GM20000 (cell line): ENCODE measurements at places on chromosomes 5 and 9.

DNA sequence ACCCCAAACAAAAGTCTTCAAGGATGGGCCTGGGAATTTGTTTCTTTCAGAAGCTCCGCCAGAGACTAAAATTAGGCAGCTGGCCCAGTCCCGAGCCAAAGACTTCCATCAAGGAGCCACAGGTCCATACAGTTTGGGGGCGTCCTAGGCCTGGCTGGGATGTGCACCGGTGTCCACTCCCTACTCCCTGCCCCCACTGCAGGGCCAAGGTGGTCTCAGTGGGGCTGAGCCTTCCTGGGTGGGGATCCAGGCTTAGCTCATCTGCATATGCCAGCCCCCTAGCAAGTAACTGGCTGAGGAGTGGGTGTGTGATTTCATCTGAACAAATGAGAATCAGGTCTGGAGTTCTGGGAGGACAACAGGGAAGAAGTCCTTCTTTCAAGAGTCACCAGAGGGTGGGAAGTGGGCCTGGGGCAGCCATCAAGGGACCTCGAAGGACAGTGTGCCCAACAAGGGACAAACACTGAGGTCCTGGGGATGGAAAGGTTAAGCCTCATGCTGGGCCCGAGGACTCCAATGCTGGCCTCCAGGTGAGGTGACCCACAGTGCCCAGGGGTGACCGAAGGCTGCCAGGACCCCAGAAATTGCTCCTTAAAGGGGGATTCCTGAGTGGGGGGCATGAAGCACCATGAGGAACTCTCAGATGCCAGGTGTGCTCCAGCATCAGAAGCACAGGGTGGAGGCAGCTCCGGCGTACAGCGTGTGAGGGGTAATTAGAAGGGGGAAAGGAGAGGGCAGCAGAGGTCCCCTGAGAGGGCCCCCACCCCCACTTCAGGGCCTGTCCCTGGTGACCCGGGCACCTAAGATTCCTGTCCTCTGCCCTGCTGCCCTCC lies 91.3 kb downstream of the ZNF354C start:
- no peak for DNase-seq

GRCh38 chr9:93091453-93092081 lies 4.5 kb upstream of the CARD19 start:
- DNase-seq = peak; percentile 44

- DNase-seq = no peak
These were observed 35.7 kb downstream of the EXD3 start for GRCh38 chr9:137387114-137387890.

DNA sequence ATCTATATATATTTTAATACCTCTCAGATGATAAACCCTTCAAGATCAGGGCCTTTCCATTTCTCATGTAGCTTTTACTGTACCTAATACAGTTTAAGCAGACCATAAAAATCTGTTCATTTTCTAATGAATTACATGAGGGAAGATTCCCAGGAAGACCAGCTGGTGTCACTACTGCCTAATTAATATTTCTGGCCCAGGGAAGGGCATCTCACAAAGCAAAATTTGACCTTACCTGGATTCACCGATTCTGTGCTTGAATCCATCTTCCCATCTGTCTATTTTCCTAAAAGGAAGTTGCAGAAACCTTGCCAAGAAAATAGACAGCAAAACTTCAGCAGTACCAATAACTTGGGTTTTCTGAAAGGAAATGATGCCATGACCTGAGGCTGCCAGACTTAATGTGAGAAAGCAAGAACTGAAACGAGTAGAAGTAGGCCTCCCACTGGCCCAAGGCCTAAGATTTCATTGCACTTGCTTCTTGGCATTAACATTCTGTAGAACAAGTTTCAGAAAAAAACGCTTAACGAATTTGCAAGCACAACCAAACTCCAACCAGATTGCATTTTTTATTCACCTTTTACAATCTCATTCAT lies 83.0 kb upstream of the GLIS3 start:
- DNase-seq = peak; percentile 40

- peak; percentile 32 for DNase-seq
These were observed 35.2 kb upstream of the PLEKHG4B start for GRCh38 chr5:56561-57290.

DNA sequence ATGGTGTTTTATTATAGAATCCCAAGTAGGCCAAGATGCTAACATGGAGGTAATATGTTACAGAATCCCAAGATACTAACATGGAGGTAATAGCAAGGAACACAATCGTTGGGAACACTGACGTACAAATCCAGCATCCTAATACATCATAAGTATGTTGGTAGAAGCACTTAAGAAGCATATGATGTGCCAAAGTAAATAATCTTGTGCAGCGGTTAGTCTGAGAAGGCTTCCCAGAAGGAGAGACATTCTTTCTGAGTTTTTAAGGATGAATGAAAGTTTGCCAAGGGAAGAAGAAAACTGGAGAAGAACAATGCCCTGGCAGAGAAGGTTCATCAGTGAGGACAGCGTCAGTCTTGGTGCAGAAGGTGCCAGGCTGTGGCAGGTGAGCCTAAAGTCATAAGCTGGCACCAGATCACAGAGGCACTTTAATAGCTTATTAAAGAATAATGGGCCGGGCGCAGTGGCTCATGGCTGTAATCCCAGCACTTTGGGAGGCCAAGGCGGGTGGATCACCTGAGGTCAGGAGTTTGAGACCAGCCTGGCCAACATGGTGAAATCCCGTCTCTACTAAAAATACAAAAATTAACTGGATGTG lies 294.5 kb upstream of the PIK3R1 start:
- DNase-seq = no peak

DNA sequence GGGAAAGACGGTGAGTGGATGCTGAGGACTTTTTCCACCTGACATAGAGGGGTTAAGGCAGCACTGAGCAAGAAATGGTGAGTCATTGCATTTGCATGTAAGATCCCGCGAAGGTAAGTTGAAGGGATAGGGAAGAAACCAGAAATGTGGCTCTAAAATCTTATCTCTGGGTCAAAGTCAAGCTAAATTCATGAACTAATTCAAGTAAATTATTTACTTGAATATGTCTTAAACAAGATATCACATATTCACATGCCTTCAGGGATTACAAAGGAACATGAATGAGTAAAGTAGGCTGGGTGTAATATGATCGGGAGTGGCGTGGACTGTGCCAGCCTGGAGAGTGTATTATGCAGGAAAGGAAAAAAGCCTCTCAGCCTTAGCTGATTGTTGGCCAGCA lies 74.4 kb upstream of the EQTN start:
- DNase-seq = no peak

DNA sequence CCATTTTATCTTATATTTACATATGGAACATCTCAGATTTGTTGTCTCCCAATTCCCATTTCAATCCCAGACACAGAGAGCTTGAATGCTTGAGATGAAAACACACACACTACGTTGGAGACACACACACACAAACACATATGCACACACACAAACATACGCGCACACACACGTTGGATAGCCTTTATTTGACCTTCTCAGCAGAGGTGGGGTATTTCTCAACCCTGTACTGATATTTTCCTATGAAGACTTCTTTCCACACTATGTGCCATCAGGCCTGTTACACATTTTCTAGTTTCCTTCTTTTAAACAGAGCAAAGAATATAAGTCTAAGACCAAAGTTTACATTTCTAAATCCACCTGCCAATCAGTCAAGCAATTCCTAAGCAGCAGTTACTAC lies 291.0 kb downstream of the TAF11L14 start:
- no peak for DNase-seq

DNA sequence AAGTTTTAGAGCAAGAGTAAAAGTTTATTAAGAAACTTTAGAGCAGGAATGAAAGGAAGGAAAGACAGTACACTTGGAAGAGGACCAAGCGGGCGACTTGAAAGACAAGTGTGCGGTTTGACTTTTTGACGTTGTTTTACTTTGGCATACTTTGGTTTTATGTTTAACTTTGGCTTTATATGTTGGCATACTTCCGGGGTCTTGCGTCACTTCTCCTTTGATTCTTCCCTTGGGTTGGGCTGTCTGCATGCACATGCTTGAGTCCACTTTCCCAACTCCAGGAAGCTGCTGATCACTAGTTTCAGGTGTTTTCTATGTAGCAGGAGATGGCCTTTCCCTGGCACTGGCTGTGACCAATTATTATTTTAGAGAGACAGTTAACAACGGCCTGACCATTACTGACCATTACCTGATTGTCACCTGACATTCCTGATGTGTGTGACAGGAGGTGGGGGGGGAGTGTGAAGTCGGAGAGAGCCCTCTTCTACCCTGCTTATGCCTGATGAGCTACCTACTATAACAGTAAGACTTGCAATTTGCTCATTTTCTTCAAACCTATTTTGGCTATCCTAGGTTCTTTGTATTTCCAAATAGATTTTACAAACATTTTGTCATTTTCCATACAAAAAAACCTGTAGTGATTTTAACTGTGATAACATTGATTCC lies 45.5 kb downstream of the TNFSF8 start:
- no peak for DNase-seq

- no peak for DNase-seq
These were observed 132.7 kb upstream of the DMRT1 start for GRCh38 chr9:708551-709432.

DNA sequence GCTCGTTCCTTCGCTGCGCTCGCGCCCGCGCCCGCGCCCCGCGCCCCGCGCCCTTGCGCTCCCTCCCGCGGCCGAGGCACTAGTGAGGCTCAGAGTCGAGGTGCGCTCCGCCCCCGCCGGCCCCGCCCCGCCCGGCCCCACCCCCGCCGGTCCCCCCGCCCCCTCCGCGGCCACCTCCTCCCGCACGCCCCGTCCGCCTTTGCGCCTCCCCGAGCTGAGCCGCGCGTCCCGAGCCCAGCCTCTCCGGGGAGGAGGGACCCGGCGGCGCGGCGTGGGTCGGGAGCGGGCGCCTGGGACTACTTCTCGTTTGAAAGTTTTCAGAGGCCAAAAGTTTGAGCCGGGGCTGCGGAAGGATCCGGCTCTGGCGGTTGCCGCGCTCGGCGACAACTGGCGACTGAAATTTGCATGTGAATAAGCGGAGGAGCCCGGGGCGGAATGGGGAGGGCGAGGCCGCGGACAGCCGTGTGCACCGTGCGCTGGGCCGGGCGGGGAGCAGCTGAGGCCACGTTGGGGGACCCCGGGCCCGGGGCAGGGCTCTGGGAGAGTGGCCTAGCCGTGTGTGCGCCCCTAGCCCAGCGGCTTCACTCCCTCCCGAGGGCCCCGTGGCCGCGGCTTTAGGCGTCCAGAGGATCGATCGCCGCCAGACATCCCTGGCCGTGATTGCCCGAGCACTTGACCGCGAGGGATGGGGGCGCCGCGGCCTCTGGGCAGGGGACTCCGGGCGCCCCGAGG lies at the start of gene NOTCH1:
NOTCH1 (minus strand) TSS at position 84 of the 732 bp plus-strand sequence. CDS start 262 bp downstream, outside the sequence.
- peak; percentile 98 for DNase-seq

- DNase-seq = no peak
These were observed 14.4 kb downstream of the EXOC3 start for GRCh38 chr5:457195-457961.

DNA sequence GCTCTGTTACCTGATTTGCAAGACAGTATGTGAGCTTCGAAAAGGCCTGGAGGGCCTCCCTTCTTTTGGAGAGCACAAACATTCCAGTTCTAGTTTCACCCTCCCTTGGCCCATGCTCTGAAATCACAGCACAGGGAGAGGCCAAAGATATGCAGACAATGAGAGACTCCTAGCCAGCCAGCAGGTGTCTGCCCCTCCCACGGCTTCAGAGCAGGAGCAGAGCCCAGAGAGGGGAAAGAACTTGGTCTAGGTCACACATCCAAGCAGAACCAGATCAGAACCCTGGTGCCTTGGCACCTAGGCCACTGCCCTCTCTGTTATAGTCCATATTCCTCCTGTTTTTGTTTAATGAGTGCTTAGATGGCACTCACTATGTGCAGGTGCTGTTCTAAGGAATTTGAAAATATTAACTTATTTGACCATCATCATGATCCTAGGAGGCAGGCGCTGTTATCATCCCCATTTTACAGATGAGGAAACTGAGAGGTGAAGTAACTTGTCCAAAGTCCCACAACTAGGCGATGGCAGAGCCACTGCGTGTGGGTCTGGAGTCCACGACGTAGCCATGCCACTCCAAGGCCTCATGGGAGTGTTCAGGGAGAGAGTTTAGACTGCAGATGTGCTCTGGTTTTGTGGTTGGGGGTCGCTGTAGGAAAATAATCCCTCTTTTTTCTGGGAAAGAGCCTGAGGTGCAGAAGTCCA lies 27.2 kb downstream of the TMOD1 start:
- DNase-seq = peak; percentile 26

- no peak for DNase-seq
These were observed 59.4 kb upstream of the DNAH5 start for GRCh38 chr5:14003936-14004335.

DNA sequence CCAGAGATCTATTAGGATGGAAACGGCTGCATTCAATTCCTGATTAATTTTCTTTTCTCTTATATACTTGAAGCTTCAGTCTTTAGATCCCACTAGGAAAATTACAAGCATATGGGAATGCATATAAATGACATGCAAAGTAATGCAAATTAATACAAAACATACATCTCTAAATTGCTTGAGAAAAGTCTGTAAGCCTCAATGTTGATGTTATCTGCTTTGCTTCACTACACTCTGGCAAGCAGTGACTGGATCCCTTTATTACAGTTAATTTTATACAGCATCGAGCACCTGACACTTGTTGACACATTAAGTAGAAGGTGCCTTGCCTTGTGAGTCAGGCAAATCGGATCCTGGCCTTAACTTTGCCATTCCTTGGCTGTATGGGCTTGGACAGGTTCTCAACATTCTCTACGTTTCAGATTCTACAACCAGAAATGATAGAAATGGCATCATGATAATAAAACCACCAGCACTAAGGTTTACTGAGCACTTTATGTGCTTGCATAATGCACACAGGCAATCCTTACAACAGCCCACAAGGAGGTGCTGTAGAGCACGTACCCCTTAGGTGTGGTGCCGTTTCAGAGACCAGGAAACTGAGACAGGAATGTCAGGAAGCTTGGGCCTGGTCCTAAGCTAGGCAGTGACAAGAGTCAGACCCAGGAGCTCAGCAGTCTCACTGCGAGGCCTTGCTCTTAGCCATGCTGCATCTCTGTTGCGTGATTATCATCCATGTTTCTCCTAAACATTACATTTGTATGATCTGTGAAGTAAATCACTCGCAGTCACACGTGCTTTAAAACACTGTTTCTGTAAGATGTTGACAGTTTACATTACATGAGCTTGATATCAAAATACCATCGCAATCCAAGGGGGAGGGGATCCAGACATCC lies 2.7 kb downstream of the GCNT4 start:
- peak; percentile 68 for DNase-seq

- peak; percentile 87 for DNase-seq
These were observed 8.2 kb downstream of the RPP25L start for GRCh38 chr9:34603610-34604231.

DNA sequence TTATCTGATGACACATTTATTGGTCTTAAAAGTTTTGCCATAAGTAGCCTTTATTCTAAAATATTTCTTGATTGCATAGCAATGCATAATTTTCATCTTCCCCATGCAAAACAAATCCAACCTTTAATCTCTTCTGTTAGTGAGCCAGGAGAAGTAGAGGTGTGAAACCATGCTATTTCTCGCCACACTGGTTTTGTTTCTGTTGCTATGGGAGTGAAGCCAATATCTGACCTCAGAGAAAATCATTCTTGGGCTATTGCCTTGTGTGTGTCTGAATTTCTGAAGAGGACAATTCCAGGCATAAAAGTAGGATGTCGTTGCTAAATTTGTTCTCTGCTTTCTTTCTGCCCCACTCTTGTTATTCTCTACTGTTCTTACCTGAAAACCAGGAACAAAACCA lies 183.6 kb downstream of the PTTG1 start:
- no peak for DNase-seq
